Right ventricle myocardium inferior (tissue), 1 donor: ENCODE measurements at places on chromosomes 12 and 14. TPM values are rescaled to one million over a fixed set of nuclear protein-coding genes. Genes with fewer than 3 reads are reported as not detected.

ASPG gene
- 27.5 TPM for total RNA-seq

DNA sequence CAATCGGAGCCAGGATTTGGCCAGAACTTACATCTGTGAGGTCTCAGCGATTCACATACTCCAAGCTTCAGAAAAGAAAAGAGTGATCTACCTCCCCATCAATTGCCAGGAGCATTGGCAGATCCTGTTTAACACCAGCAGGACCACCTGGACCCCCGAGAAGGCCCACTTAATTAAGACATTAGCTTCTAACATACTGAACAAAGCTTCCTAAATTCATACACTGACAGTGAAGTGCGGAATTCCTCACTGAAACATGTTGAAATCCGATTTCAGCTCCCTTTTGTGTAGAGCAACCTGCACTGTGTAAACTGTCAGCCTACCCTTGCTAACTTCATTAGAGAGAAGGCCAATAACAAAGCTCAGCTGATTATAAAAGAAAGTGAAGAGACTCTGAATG, 274.0 kb downstream of the NOVA1 start:
- DNase-seq = no peak

CCDC196 gene
- not detected for total RNA-seq

GRCh38 chr12:3249081-3249800, 172.1 kb downstream of the TSPAN9 start:
- DNase-seq = peak; percentile 64

DNA sequence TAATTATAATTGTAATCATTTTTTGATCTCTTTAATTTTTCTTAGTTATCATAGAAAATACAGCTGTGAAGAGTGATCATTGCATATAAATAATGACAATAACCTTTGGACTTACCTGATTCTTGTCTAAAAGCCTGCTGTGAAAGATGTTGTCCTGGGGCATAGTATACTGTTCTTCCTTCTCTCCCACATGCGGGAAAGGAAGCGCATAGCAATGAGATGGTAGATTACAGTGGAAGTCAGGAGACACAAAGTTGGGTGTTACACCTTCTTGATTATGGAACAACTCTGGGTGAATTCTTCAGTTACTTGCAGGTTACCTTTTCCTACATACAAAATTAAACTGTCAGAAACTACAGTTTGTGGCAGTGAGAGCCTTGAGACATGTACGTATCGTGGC, 140.8 kb downstream of the KTN1 start:
- DNase-seq = no peak

DTX1 gene
- total RNA-seq = 3.7 TPM

LHX5 gene
- not detected for total RNA-seq

DNA sequence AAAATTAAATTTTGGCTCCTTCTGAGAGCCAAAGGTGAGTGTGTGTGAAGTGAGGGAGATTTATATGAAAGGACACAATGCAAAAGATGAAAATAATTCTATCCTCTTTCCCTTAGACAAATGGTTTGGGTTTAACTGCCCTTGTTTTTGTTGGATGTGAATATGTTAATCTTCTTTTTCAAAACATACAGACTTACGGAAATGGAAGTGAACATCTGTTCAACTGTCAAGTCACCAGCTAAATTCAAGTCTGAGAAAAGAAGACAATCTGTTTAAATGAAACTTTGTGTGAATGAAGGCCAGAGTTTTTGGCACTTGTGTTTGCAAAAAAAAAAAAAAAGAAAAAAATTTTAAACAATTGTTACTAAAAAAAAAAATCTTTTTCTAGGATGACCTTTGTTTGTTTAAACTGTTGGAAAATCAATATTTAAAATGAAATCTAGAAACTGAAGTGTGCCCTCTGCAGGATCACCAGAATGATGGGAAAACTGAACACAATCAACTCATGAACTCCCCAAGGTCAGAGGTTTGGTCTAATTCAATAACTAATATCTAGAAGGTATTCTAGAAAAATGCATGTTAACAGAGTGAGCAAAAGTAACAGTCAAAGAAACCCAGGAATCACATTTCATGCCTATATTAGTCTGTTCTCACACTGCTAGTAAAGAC, 448.8 kb downstream of the FLRT2 start:
- DNase-seq = no peak

DNA sequence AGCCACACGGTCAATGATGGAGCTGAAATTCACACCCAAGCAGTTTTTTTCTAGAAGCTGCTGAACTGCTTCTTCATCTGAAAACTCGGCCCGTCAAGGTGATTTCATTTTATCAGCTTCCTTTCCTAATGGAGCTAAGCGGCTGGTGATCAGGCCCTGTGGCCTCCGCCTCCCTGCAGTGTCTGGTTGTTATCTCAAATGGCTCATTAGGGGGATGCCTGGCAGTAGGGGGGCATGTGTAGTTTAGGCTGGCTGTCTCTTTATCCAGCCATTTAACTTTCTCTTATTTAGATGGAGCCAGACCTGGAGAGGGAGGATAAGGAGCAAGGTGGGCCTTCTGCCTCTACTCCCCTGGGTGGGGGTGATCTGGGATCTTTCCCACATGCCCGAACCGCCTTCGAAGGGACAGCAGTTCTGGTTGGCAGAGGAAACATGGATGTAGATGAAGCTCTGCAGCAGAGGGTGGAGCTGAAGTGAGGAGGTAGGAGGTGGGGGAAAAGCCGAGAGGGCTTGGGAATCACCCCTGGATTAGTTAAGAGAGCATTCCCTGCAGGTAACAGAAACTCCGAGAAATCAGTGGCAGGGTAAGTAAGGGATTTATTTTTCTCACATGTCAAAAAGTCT, 64.4 kb downstream of the TGFB3 start:
- no peak for DNase-seq
